ENCODE measurements at places on chromosomes 1 and 21.

DNA sequence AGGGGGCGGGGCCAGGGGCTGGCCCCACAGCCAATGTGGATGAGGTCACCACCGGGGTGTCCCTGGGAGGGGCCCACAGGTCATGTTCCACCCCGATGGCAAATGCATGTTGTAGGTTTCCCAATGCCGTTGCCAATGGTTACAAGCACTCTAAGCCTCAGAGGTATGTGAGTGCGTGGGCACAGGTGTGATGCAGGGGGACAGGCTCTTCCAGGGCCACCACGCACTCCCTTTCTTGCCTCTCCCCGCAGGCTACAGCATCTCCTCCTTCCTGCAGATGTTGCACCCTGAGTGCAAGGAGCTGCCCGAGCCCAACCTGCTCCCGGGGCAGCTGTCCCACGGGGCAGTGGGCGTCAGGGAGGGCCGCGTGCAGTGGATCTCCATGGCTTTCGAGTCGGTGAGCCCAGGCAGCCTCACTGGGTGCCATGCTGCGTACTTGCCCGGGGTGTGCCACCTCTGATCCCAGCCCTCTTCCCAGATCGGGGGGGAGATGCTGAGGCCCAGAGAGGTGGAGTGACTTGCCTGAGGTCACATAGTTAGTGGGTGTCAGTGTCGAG, 52.4 kb downstream of the DISP3 start:
- DNase-seq, result no peak

DNA sequence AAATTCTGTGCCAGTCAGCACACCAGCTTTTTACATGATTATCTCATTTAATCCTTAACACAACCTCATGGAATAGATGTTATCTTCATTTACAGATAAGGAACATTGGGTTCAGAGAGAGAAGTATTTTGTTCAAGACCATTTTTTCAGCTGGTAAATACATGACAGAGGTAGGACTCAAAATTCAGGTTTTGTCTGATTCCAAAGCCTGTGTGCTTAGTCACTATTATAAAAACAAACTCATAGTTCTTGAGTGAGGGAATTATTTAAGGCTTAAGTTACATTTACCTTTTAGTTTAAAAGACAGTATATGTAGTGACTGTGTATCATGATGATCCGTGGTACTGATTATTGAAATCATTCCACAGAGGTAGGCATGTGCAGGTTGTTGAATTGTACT, 125.2 kb downstream of the MAGI3 start:
- DNase-seq, result no peak

DNA sequence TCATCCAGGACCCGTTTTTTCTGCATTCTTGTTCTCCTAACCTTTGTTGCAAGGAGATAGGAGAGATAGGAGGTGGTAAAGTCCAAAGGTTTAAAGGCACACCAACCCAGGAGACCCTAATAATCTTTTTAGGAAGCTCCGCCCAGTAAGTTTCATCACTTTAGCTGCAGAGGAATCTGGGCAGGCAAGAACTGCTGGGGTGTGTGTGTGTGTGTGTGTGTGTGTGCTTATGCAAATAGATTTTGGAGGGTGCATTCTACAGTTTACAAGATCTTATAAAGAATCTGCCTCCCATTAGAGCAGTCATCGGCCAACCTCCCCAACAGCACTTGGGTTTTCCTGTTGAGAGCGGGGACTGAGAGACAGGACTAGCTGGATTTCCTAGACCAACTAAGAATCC, 3.9 kb upstream of the IL10 start:
- DNase-seq, result no peak

GRCh38 chr1:199898654-199899053, 128.9 kb upstream of the NR5A2 start:
- no peak for DNase-seq

DNA sequence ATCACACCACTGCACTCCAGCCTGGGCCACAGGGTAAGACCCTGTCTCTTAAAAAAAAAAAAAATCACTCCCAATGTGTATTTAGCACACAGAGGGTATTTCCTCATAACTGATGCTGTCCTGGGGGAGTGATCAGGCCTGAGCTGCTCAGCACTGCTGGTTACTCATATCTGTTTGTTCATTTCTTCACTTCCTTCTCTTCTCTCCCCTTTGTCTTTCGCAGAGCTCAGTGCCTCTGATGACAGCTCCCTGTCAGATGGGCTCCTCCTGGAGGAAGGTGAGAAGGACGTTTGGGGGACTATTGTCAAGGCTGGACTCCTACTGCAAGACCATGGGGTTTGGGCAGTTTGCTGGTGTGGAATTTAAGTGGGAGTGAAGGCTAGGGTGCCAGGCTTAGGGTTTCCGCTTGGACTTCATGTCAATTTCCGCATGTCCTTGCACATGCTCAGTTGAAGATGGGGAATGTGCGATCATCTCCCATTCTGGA, 13.0 kb downstream of the INAVA start:
- DNase-seq, result no peak

GRCh38 chr1:203172184-203173010, 3.2 kb downstream of the MYBPH start:
- DNase-seq, result peak; percentile 37

Measured in activated T-cell treated with anti-CD3 and anti-CD28 coated beads for 24 hours (primary cell).